ENCODE measurements at places on chromosomes 2 and 18.

DNA sequence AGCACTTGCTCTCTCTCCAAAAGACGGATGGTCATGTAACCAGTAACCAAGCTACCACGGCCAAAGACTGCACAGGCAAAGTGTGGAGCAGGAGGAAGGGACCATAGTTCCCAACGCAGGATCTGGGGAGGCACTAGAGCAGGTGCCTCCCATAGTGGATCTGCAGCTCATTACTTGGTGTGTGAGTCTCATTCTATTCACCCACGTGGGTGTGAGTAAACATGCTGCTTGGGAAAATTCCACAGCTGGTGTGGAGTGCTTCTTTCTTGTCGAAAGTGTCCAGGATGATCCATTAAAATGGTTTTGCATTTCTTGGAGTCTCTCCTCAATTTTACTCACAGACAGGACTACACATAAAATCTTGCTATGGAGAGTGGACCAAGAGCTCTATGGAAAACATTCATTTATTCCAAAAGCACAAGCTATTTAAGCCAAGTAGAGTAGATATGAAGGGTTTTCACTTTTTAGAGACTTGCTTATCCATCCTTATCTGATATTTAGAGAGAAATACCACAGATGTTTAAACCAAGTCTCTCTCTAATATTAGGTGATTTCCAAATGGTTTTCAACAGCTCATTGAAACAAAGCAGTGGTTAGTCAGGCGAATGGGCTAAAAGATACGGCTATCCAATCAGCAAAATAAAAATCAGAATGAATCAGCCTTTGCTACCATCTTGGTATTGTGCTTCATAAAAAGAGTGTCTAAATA lies 104.3 kb upstream of the CCDC195 start:
- no peak for DNase-seq

DNA sequence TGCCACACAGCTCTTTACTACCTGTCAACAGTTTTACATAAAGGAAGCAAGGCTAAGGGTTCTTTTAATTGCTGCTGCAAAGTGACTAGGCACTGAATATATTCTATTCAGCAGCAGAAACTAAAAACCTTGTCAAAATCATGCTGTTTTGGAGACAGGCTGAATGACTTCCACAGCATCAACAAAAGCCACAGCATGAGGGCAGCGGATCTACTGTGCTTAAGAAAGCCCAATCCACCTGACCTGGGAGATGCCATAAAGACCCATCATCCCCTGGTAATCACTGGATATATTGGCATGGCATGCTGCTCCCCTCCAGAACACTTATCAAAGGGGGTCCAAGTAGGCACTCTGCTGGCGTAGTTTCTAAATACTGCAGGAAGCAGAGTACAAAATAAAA lies 715.1 kb upstream of the SLC8A1 start:
- DNase-seq: no peak

GRCh38 chr2:241720560-241720959 lies 13.9 kb upstream of the D2HGDH start:
- no peak for DNase-seq

GRCh38 chr2:153071090-153071489 lies 352.7 kb downstream of the ARL6IP6 start:
- no peak for DNase-seq

GRCh38 chr2:19736191-19736831 lies 165.5 kb downstream of the TTC32 start:
- no peak for DNase-seq

GRCh38 chr18:12312976-12313375 lies 4.9 kb downstream of the TUBB6 start:
- no peak for DNase-seq

DNA sequence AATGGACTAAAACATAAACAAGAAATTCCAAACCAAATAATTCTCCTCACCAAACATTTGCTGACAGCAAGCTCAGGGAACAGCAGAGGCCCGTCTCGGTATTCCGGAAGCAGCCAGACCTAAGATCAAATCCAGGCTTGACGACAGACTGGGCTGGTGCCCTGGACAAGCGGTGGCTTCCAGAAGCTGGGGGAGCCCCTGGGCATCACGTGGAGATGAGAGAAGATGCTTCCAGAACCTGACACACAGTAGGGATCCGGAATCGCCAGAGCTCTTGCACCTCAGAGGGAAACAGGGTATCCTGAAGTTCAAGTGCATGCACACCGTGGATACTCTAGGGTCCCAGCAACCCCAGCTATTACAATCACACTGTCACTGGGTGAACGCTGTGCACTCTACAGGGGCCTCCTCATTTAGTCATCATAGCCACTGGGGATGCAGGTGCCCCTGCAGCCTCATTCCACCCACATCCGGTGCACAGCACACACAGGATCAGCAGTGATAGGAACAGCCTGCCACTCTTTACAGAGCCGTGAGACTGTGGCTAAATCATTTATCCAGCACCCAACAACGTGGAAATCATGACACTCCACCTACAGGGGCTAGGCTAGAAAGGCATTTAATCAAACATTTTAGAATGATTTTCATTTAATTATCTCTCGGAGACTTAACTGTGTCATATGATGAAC lies 102.6 kb downstream of the HDAC4 start:
- DNase-seq: peak; percentile 70

DNA sequence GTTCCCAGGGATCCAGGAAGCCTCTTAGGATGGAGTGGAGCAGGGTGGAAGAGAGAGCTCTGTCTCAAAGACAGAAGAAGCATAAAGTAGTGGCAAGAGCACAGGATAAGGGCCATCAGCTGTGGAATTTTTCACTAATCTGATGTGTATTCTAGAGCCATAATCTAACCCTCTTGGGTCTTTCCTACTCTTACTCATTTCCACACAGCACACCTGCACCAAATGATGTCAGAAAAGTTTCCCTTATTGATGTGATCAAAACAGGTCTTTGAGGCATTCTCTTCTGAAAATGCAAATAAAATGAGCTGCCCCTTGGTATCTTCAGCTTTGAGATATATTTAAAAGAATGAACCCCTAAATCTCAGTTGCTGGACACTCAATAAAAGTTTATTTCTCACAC lies 415.1 kb upstream of the CHST9 start:
- DNase-seq: no peak
